Skeletal muscle cell (primary cell): ENCODE measurements at places on chromosomes 2 and 18.

DNA sequence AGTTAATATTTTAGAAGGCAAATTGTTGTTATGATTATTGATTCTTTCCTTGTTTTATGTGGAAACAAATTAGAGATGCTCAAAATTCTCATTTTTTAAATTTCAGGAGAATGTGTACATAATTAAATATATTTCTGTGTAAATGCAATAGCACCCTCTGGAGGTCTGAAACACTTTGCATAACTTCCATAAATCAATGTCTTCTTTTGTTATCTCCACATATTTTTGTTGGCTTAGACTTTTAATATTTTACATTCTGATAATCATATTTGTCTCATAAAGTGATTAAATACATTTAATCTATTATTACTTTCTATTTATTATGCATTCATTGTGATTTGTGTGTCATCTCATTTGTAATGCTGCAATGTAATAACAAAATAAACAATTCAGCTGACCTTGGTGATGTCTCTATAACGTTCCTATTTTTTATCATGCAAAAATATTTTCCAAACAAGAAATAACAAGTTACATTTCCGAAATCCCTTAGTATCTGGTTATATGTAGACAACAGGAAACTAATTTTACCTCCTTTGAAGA is 201.8 kb upstream of the GALNT5 start:
- DNase-seq, result no peak

DNA sequence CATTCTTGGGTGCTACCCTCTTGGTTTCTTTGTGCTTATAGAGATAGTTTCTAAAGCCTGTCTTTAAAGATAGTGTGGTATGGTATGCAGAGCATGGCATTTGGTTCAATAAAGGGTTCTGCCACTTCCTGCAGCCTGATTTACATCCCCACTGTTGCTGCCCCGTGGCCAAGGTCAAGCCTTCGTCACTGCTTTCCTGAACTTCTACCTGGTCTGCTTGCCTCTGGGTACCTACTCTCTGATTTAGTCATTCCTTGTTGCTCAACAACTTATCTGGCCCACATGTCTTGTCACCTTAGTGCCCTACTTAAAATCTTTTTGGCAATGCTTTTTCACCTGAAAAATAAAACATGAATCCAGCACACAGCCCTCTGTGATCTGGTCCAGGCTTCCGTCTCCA is 352.9 kb downstream of the LPIN1 start:
- no peak for DNase-seq

GRCh38 chr2:164754157-164755093 is 87.2 kb downstream of the COBLL1 start:
- no peak for DNase-seq

DNA sequence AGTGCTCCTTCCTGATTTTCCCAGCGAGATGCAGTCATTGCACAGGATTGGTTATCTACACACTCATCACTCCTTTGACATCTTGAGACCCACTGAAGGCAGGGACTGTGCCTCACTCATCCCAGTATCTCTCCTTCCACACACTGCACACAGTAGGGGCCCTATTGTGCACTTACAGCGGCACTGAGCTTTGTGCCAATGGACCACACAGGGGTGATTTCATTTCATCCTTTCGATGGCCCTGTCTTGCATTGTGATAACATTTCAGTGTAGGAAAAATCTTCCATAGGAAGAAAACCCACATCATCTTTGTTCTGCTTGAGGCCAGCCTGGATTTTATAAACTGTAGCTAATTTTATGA is 11.0 kb upstream of the LRRFIP1 start:
- no peak for DNase-seq

DNA sequence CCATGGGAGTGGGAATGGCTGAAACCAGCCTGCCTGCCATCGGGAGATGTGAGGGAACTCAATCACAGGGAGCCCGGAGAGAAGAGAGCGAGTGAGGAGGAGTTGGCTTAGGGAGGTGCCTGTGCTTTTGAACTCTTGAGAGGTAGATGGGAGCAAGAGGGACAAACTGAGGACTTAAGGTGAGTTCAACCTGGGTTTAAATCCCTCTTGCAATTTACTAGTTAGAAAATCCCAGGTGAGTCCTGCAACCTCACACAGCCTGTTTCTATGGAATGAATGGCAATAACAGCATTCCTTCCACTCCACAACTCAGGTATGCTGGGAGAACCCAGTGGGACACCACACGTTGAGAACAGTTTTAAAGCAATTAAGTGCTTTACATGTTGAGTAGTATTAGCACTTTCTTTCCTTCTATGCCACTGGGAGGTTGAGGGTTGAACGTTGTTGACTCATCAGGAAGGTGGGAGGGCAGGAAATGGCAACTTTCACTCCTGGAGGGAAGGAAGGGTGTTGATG is 57.3 kb downstream of the VIT start:
- no peak for DNase-seq

- no peak for DNase-seq
Observed at GRCh38 chr18:3878401-3878800, 428.4 kb downstream of the TGIF1 start.

GRCh38 chr18:48020337-48021250 is 90.1 kb upstream of the SMAD2 start:
- no peak for DNase-seq

- no peak for DNase-seq
Observed at GRCh38 chr2:201218780-201219179, 35.8 kb downstream of the CASP10 start.

GRCh38 chr2:114609801-114610200 is 167.4 kb downstream of the DPP10 start:
- no peak for DNase-seq

- DNase-seq, result no peak
Observed at GRCh38 chr2:217349251-217349650, 489.4 kb upstream of the TNP1 start.

GRCh38 chr2:132911726-132912724 is 242.0 kb upstream of the LYPD1 start:
- no peak for DNase-seq

GRCh38 chr2:39275016-39275415 is 31.2 kb upstream of the CDKL4 start:
- DNase-seq, result no peak

- no peak for DNase-seq
Observed at GRCh38 chr18:48199399-48199798, 209.8 kb downstream of the ZBTB7C start.

DNA sequence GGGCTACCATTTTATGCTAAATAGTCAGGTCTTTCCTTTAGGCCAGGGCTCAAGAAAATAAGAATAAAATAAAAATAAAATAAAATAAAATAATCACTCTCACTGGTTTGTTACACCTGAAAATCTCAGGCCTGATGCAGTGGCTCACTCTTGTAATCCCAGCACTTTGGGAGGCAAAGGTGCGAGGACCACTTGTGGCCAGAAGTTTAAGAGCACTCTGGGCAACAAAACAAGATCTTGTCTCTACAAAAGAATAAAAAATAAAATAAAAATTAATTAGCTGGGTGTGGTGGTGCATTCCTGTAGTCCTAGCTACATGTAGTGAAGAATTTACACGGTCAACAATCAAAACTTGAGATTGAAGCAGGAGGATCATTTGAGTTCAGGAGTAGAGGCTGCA is 159.4 kb downstream of the NRXN1 start:
- DNase-seq, result no peak

- no peak for DNase-seq
Observed at GRCh38 chr2:238304116-238304515, 15.7 kb upstream of the PER2 start.

DNA sequence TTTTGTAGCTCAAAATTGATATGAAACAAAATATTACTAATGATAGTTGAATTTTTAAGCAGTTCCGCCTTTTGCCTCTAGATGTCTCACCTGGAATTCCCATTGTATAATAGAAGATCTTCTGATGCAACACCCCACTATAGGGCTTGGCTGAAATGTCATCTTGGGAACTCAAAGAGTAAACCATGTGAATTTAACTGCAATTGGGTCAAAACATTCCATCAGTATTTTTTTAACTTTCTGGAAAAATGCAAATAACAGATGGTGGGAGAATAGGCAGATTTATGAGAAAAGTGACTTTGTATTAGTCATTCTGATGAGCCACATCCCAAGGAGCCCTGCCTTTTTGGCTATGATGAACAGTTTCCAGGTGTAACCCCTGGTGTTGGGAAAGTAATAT is 489.9 kb downstream of the NYAP2 start:
- DNase-seq, result peak; percentile 76

GRCh38 chr2:191100216-191100615 is 50.6 kb downstream of the STAT4 start:
- DNase-seq, result no peak

- DNase-seq, result no peak
Observed at GRCh38 chr2:58266211-58266610, 25.1 kb upstream of the FANCL start.

DNA sequence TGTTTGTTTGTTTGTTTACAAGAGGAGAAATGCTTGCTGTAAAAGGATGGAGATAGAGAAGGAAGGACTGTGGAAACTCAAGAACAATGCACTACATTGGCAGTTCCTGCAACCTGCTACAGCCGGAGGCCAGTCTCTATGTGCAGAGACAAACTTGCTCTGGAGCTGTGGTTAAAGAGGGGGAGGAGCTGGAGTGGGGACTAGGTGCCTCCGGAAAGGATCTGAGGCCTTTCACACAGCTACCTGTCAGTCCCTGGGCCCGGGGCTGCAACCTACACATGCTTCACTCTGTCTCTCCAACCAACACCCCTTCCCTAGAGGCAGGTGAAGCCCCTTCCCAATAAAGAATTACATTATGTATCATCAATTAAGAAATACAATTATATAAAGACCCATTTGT is 1234.0 kb upstream of the ZEB2 start:
- DNase-seq, result no peak

DNA sequence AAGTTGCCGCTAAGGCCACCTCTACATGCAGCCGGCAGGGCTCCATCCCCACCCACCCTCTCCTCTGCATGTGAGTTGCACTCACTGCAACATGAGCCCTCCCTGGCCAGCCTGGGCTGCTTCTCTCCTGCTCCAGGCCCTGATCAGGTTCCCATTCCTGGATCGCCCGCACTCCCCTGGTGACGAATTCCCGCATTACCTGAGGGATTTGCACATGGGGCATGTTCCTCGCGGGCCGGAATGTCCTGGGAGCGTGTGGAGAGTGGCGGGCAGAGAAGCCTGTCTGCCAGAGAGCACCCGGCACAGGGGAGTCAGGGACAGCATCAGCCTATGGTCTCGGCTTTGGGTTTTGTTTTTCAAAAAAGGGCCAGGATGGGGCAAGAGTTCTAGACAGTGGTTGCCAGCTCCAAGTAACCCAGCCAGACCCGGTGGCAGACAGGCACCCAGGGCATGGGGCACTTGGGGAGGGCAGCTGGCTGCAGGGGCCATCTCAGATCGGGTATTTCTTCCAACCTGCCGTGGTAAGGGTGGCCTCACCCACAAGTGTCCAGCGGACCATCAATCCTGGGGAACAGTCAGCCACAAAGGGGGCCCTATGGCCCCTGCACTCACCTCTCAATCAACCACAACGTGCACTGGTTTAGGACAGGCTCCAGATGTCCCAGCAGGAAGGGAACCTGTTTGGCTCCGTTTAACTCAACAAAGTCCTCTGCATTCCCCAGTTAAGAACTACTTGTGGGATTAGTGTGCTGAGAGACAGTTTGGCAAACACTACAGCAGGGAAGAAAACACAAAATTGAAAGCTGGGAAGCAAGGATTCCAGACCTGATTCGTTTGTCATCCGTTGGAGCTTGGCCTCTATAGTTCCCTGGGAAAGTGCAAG is 187.7 kb downstream of the SMAD7 start:
- no peak for DNase-seq

DNA sequence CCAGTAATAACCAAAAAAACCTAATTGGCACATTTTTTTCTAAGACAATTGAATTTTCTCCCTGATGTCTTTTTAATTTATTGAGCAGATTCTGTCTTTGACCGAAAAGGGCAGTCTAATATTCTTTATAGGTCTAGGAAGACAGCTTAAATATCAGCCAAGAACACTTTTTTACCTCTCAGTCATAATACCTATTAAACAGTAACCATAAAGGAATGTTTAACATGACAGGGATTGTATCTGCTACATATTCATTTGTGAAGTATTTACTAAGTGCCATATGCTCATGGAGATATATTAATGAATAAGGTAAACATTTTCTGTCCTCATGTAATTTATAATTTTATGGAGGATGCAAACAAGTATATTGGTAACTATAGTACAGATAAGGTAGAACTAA is 3.1 kb upstream of the HTR2B start:
- no peak for DNase-seq

- no peak for DNase-seq
Observed at GRCh38 chr2:167842047-167842446, 405.3 kb downstream of the STK39 start.

DNA sequence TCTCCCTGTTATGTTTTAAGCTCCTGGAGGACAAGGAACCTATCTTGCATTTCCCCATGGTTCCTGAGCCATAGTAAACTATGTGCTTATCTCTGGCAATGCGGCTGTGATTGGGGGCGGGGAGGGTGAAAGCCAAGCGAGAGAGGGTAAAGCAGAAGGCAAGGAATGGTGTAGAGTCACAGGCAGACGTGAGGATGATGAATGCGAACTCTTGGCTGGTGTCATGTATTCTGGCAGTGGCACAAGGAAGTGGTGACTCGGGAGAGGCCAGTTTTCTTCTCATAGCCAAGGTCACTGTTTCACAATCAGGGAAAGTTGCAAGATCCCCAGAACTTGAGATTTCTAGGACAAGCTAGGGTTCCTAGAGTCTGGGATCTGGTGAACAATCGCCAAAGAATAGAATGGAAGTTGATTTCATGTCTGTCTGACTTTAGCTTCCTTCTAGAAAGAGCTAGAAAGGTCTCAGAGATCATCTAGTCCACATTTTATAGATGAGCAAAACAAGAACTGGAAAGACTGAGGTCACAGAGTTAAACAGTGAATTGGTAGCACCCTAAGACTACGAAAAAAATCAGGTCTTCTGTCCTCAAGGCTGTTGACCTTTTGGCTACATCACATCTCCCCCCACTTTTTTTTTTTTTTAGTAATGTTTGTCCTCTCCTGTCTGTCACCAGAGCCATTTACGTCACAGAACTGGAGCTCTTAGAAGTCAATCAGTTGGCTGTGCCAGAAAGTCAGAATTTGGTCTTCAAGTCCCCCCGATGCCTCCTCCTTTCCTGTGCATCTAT is 137.0 kb downstream of the BCL11A start:
- peak; percentile 64 for DNase-seq

DNA sequence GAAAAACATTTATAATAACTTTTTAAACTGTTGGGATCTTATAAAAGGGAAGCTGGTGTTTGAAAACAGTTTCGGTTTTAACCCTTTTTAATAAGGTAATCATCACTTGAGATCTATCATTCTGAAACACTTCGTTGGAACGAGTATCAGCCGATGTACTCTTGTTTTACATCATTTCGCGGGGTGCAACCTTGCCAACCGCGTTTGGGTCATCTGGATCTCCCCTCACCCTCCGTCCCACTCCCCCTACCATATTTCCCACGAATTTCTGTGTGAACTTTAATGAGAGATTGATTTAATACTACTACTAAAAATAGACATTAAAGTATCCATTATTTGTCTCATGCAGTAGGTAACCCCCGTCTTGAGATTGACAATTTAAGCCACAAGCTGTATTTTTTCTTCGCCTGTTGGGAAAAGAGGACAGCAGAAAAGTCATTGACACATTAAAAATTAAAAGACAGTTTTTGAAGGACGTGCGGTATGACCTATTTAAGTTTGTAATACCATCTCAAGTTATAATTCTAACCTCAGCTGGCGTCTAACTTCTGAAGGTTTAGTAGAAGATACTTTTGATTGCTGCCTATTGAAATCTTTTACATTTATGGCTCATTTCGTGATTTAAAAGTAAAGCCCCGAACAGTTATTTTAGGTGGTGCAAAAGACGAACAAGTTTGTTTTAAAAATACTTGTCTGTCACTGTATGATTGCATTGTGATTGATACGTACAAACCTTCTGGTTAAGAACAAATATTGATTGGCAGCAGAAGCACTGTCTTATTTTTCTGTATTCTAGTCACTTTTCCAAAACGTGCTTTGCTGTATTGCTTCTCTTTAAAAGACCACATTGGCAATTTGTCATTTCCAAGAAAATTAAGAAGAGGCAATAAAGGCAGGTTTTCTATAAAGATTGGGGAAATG is 1.5 kb downstream of the CREB1 start:
- DNase-seq, result no peak
